Karpas-422 (cell line): ENCODE measurements at places on chromosomes 7 and 10. TPM values are rescaled to one million over a fixed set of nuclear protein-coding genes. Genes with fewer than 3 reads are reported as not detected.

DNA sequence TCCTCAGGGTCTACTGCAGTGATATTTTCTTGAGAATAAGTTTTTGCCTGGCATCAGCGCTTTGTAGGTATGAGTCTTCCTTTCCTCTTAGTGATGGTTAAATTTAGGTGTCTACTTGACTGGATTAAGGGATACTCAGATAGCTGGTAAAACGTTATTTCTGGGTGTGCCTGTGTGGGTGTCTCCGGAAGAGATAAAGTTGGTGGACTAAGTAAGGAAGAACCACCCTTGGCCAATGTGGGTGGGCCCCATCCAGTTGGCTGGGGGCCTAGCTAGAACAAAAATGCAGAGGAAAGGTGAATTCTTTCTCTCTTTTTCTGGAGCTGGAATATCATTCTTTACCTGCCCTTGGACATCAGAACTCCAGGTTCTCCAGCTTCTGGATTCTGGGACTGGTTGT, 138.8 kb downstream of the ADCYAP1R1 start:
- DNase-seq = no peak

DNA sequence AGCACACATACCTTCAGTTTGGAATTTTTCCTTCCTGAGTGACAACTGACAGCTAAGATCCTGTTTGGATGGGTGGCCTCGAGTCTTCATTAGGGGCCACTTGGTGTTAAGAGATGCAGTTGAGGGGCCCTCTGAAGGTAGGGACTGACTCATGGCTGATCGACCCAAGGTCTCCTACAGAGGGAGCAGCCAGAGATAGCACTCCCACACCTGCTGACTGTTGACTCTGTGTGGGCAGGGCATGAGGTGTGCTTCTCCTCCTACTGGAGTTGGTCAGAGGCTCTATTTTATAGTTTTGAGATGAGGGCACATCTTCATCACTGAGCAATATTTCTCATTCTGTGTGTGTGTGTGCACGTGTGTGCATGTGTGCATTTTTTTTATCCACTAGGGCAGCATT, 378.8 kb upstream of the PODXL start:
- DNase-seq = no peak

GRCh38 chr7:117019287-117019686, 66.0 kb downstream of the ST7 start:
- DNase-seq = no peak

DNA sequence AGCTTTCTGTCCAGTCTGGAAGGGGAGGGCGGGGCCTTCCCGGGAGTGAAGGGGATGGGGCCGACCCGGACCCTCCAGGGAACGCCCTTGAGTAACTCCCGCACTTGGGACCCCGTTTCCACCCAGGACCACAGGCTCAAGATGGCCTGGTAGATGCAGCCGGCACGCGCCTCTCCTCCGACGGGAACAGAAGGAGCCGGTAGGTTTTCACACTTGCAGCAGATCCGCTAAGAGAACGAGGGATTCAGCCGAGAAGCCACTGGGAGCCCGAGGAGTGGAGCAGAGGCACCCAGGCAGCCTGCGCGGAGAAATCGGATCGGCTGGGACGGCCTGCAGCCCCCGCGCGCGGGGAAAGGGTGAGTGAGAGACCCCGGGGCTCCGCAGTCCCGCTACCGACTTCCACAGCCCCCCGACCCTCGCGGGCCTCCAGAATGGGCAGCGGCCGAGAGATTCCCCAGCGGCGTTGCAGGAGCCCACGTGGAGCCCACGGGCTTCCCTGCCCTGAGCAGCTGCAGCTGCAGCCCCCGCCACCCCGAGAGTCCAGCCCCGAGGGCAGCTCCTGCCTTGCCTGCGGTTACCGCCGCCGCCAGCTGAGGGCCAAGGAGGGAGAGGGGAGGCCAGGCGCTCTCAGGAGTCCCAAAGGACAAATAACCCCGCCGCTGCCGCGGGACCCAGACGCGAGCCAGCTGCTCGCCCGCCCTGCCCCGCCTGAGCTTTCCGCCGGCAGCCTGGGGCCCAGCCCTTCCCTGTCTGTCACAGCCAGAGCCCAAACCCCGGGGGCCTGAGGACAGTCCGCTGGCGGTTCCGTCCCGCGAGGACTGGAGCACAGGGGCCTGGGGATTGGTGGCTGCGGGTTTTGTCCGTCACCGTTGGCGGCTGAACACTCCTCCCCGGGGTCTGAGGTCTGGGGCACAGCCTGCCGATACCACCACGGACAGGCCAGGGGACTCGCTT, 21.8 kb downstream of the IFT22 start:
- DNase-seq = no peak

DNA sequence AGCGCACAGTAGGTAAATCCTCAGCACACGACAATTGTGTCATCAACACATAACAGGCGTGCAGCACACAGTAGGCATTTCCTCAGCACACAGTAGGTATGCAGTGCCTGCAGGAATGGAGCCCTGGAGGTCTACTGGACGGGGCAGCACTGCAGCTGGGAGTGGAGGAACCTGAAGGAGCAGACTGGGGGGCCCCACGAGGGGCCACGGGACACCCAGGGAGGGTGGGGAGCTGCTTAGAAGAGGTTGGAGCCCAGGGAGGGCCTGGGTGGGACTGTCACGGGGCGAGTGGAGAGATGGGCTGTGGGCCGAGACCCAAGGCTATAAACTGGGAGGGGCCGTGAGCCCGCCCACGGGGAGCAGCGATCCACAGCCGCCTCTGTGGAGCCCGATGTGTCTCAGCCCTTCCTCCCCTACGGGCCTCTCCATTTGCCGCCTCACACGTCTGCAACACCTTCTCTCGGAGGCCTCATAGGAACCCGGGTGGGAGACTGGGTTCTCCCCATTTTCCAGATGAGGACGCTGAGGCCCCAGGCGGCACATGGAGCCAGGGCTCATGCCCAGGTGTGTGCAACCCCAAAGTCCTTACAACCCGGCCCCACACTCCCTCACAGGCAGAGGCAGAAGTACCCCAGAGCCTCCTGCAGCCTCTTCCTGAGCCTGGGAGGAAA, 101.5 kb downstream of the MICALL2 start:
- peak; percentile 45 for DNase-seq

DNA sequence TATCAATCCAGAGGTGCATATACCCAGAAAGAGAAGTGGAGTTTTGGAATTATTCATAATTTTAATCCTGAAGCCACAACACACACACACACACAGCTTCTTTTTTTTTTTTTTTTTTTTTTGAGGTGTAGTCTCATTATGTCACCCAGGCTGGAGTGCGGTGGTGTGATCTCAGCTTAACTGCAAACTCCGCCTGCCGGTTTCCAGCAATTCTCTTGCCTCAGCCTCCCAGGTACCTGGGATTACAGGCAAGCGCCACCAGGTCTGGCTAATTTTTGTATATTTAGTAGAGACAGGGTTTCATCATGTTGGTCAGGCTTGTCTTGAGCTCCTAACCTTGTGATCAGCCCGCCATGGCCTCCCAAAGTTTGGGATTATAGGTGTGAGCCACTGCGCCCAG, 35.4 kb downstream of the TET1 start:
- DNase-seq = no peak

GRCh38 chr7:128986609-128987008, 48.9 kb downstream of the IRF5 start:
- DNase-seq = no peak

DNA sequence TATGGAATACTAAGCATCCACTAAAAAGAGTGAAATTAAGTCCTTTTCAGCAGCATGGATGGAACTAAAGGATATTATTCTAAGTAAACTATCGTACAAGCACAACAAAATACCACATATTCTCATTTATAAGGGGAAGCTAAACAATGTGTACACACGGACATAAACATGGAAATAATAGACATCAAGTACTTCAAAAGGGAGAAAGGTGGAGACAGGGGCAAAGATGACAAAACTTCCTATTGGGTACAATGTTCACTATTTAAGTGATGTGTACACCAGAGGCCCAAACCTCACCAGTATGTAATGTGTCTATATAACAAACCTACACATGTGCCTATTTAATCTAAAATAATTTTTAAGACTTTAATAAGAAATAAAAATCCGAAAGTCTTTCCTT, 2.2 kb upstream of the AKR1C4 start:
- no peak for DNase-seq

GRCh38 chr7:45219801-45220435, 62.3 kb downstream of the RAMP3 start:
- no peak for DNase-seq

DNA sequence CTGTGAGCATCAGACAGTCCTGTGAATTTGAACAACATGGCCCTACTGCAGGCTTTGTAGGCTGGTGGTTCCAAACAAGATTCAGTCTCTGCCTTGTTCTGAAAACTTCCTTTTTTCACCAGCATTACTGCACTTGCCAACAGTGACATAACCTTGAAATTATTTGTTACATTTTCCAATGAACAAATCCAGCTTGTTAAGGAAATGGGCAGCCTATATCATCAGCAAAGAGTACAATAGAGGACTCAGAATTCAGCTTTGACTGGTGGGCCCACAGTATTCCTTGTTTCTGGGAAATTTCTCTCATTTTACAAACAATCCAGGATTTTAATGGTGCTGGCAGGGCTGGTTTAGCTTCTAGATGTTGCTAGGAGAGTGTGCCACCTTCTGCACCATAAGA, 703.7 kb upstream of the FZD8 start:
- no peak for DNase-seq

GRCh38 chr7:10225275-10225674, 748.4 kb upstream of the PHF14 start:
- DNase-seq = no peak

- DNase-seq = no peak
Observed at GRCh38 chr7:159032322-159032721, 112.3 kb downstream of the VIPR2 start.

- no peak for DNase-seq
Observed at GRCh38 chr7:151780631-151781030, 96.3 kb downstream of the PRKAG2 start.

- DNase-seq = no peak
Observed at GRCh38 chr7:7931626-7932025, 37.0 kb upstream of the GLCCI1 start.

- DNase-seq = no peak
Observed at GRCh38 chr7:80440883-80441282, 71.0 kb downstream of the GNAT3 start.

- DNase-seq = no peak
Observed at GRCh38 chr10:8254350-8254749, 199.9 kb downstream of the GATA3 start.

DNA sequence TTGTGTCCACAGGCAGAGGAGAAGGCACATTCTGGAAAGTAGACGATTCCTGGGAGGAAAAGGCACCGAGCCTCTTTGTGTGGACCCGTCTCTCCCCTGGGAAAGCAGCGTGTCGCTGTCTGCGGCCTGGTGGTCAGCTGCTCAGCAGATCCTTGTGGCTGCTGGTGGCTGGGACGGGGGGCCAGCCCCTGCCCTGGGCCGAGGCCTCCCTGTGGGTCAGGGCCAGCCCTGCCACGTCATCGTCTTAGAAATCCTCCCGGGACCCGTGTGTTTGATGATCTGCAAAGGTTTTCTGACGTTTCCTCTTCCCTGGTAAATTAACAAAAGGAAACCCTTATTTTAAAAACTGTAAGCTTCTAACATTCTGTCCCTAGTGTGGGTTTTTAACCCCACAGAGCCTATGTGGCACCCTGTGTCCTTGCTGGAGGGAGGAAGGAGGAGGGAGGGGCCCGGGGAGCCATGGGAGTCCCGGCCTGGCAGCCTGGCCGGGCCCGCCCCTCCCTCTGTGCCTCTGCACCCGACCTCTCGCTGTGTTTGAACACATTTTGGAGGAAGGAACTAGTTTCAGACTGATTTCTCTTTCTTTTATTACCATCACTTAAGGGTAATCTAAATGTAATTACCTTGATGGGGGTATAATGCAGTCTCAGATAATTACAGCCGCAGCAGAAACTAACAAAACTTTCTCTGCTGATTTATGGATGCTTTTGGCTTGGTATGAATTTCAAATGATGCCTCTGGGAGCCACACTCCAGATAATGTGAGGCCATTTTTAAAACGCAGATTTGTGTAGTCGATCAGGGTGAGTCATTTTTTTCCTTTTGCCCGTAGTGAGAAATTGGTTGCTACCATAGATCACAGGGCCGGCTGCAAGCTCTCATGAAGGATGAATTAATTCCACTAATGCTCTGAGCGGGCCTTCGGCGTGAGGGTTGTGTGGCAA, 85.5 kb downstream of the NKX6-2 start:
- no peak for DNase-seq

- peak; percentile 88 for DNase-seq
Observed at GRCh38 chr7:150988230-150989226, 2.3 kb upstream of the NOS3 start.

GRCh38 chr10:5668429-5668828, 2.0 kb upstream of the ASB13 start:
- DNase-seq = no peak

The COL1A2 gene
- total RNA-seq = not detected in 2 replicates

The PRKG1 gene
- total RNA-seq = not detected in 2 replicates

The ERCC6 gene
- total RNA-seq = 15.4 and 33.8 TPM in 2 replicates

The SORBS1 gene
- total RNA-seq = 0.15 and 0.61 TPM in 2 replicates

The AGBL3 gene
- total RNA-seq = 0.97 and 3.5 TPM in 2 replicates

The CALHM3 gene
- total RNA-seq = 0.30 and 0.61 TPM in 2 replicates

The ASB4 gene
- total RNA-seq = not detected in 2 replicates

The CLRN3 gene
- total RNA-seq = not detected in 2 replicates

The IFIT2 gene
- total RNA-seq = 0.75 and 0.97 TPM in 2 replicates

The MLXIPL gene
- total RNA-seq = not detected in 2 replicates

The HOXA9 gene
- not detected in 2 replicates for total RNA-seq

The EXOC6 gene
- total RNA-seq = 18.0 and 520 TPM in 2 replicates

The OR2A42 gene
- not detected in 2 replicates for total RNA-seq
